ENCODE measurements at places on chromosomes 12 and 14.

DNA sequence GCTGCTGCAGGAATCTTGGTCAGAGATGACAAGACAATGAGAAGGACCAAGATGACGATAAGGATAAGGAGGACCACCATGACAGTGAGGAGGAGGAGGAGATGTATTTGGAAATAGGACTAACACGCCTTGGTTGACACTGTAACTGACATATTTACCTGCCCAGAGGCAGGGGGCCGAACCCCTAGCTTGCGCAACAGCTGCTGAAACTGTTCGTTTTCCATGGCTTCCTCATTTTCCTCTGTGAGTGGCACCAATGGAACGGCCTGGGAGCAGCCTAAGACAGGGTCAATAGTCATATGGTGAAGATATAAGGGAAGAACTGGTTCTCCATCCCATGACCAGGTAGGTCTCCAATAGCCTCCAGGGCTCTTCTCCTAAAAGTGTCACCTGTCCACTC is 28.8 kb downstream of the TIMELESS start:
- DNase-seq = no peak

DNA sequence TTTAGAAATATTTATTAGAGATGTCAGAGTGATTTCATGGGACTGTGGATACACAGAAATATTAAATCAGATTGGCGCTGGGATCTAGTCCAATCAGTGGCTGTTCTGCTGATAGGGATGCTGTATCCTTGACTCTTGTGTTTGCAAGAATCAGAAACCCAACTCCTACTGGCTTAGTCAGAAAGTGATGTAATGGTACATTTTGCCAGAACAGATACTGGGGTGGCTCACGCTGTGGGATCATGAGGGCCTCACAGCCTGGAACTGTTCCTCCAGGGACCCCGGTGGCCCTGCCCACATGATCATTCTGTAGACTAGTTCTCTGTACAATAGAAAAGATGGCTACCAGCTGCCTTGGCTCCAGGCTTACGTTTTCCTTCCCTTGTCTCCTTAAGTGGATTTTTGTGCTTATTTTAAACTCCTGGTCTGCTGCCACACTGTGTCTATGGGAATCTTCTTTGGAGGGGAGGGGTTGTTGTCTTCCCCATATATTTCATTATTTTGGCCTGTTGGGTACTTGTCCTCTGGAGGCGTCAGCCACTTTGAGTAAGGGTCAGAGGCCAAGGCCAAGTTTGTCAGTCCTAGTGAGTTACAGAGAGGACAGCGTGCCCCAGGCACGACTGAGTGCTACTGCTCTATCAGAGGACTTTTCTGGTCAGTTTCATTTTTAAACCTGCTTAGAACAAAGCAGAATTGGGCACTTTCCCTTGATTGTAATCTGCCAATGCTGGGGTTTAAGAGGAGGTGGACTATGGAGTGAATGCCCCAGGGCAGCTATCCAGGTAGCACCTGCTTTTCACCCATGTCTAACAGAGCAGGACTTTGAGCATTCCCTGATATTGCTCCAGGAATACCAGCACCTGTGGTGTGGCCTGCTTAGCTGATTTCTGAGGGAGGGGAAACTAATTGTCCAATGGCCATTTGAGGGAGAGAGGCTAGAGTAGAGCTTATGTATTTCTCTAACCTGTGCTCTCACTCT is 164.3 kb downstream of the SLC5A8 start:
- DNase-seq = no peak

DNA sequence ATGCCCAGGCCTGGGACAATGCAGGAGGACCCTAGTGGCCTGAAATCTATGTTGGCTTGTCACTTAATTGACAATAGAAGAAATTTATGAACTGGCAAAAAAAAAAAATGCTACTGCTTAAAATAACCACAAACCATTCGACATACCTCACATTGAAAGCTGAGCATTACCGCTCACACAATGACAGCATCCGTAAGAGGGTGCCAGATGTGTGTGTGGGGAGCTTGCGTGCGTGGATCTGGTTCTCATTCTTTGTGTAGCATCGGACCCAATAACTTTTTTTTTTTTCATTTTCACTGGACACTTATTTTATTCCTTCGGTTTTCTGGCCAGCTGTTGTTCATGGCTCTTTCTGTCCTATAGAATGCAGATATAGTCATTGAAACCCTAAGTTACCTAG is 216.7 kb downstream of the VRK1 start:
- DNase-seq = no peak

- DNase-seq = no peak
Measured at GRCh38 chr14:22282417-22282816, 306.6 kb downstream of the DAD1 start.

- no peak for DNase-seq
Measured at GRCh38 chr14:64060199-64060545, 207.4 kb downstream of the SYNE2 start.

GRCh38 chr12:111129149-111129767 is 208.9 kb upstream of the MYL2 start:
- no peak for DNase-seq

DNA sequence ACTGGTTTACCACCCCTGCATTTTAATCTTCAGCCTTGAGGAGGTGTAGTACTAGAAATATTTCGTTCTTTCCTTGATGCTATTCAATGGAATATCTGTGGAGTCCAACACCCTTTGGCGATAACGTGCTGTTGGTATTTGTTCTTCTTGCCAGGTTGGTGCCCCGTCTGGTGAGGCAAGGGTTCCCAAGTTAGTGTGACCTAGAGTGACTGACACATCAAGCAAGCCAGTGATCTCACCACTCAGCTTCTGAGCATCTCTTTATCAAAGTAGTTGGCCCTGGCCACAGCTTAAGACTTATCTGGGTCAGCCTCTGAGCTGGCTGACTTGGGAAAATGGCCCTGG is 60.2 kb downstream of the PLXNC1 start:
- no peak for DNase-seq

DNA sequence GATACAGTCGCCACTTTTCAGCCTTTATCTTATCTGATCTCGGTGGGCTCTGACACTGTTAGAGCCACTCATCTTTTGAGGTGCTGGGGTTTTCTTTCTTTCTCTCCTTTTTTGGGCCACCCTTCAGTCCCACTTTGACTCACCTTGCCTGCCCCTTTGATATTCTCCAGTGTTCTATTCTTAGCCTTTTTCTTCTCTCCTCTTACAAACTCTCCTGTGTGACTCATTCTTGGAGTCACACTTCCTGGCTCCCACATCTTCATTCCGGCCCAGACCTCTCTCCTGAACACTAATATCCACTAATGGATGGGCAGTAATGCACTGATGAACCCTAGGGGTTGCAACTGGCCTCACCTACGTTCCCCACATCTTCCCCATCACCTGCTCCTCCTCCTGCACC is 2.2 kb upstream of the DCD start:
- no peak for DNase-seq

GRCh38 chr12:119603767-119604166 is 10.2 kb downstream of the TMEM233 start:
- no peak for DNase-seq

GRCh38 chr12:66047411-66048021 is 83.0 kb downstream of the LLPH start:
- DNase-seq = no peak

- DNase-seq = no peak
Measured at GRCh38 chr12:6730169-6730568, 6.3 kb downstream of the COPS7A start.

DNA sequence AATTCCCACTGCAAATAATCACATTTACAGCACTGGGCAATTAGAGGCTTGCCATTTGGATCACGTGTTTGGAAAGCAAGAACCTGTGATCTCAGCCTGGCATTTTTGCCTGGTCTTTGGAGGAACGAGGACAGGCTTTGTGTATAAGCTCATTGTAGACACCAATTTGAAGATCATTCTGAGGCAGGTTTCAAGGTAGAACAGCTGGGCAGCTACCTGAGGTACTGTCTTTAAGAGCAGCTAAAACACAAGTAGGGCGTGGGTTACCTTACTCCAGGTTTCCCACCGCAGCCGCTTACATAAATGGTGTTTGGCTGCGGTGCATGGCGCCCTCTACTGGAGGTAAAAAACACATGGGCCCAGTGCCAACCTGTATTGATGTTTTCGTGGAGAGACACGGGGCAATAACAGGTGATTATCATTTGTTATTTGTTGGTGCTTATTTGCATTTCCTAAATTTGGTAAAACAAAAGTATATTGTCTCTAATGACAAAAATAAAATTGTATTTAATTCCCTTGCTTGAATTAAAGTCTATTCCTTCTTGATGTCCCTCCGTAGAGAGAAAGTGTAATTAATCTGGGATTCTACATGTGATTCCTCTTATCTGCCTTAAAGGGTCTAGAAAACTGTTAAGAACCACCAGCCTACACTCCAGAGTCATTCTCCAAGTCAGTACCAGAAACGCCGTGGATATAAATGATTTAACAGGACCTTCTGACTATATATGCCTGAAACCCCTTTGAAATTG is 69.7 kb downstream of the SVOP start:
- DNase-seq = no peak

DNA sequence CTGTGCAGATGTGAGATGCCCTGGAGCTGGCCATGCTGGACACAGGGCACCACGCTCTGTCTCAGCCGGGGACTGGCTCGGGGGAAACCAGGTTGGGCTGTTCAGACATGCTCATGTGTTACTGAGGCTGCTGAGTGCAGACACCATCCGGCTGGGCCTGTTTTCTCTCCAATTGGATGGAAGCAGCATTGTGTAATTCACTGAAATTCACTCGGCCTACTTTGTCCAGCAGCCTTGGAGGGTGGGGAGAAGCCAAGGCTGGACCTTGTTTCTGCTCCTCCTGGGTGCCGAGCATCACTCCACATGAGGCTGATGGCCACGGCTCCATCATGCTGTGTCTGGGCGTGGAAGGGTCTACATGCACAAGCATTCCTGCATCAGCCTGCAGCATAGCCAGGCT is 130.7 kb downstream of the SMOC1 start:
- DNase-seq = no peak

DNA sequence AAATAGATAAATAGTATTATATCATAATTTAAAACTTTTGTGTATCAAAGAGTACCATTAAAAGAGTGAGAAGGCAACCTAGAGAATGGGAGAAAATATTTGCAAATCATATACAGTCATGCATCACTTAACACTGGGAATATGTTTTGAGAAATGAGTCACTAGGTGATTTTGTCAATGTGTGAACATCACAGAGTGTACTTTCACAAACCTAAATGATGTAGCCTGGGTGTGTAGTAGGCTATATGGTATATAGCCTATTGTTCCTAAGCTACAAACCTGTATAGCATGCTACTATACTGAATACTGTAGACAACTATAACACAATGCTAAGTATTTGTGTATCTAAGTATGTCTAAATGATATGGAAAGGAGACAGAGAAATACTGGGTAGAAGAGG is 48.0 kb upstream of the ARID2 start:
- no peak for DNase-seq

GRCh38 chr14:51219473-51220448 is 20.3 kb upstream of the TMX1 start:
- DNase-seq = no peak

DNA sequence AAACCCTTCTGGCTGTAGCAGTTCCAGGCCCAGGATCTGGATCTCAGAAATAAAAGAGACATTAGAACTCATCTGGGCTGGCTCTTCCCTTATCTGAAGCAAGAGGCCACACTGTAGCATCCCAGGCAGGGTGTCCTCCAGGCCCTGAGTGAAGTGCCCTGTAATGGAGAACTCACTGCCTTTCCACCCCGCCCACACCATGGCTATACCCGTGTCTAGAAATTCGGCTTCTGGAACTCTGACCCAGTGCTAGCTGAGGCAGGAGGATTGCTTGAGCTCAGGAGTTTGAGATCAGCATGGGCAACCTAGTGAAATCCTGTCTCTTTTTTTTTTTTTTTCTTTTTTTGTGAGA is 23.5 kb upstream of the PLEKHG3 start:
- DNase-seq = no peak

DNA sequence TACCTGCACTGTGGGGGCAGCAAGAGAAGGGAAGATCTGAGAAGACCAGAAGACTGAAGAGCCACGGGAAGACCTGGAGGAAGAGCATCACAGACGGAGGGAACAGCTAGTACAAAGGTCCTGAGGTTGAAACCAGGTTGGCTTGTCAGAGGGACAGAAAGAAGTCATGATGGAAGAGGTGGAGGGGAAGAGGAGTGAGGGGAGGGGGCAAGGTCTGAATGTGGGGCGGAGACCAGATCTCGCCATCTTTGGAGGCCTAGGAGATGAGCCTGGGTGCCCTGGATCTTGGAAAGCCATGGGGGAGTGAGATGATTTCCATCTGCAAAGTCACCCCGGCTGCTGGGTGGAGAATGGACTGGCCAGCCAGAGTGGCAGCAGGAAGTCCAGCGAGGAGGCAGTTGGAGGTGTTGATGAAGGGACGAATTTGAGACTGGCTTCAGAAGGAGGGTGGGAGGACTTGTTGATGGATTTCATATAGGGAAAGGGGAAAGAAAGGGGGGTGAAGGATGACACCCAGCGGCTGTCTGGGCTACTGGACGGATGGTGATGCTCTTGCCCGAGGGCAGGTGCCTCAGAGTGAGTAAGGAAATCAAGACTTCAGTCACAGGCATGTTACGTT is 14.6 kb upstream of the UBC start:
- DNase-seq = no peak

GRCh38 chr14:63186453-63186852 is 17.8 kb upstream of the RHOJ start:
- DNase-seq = no peak

GRCh38 chr12:96994900-96995299 is 87.8 kb downstream of the NEDD1 start:
- no peak for DNase-seq

- no peak for DNase-seq
Measured at GRCh38 chr14:53533384-53533970, 380.4 kb upstream of the DDHD1 start.

DNA sequence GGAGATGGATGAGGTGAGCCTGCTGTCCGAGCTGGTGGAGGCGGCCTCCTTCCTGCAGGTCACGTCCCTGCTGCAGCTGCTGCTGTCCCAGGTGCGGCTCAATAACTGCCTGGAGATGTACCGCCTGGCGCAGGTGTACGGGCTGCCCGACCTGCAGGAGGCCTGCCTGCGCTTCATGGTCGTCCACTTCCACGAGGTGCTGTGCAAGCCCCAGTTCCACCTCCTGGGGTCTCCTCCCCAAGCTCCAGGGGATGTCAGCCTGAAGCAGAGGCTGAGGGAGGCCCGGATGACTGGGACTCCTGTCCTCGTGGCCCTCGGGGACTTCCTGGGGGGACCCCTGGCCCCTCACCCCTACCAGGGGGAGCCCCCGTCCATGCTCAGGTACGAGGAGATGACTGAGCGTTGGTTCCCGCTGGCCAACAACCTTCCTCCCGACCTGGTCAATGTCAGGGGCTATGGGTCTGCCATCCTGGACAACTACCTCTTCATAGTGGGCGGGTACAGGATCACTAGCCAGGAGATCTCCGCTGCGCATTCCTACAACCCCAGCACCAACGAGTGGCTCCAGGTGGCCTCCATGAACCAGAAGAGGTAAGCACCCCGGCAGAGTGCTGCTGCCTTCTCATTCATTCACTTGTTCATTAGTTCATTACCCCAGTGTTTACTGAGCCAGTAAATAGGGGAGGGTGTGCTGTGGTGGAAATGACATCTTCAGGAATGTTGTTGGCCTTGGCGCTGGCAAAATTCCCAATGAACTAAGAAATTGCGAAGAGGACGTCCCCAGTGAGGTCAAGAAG is 774 bp upstream of the MANSC4 start:
- DNase-seq = no peak

Measured in cortex of kidney (tissue), 1 donor.